ENCODE measurements at places on chromosomes 1 and 21.

DNA sequence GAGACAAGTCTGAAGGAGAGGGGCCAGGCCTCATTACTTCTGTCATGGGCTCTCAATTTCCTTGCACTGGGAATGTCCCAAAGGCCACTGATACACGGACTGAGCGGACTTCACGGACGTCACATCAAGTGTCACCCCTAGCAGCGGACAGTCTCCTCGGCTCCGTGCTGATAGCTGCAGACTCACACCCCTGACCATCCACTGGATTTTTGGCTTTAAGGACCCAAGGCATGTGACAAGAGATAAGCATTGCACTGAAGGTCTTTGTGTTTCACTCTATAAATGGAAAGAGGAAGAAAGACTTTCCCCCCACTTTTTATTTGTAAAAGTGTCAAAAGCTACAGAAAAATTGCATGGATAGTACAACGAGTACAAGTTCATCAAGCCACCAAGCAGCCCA is 200.4 kb upstream of the FGGY start:
- DNase-seq, result no peak

GRCh38 chr1:160666079-160666442 is 19.2 kb upstream of the SLAMF1 start:
- no peak for DNase-seq

DNA sequence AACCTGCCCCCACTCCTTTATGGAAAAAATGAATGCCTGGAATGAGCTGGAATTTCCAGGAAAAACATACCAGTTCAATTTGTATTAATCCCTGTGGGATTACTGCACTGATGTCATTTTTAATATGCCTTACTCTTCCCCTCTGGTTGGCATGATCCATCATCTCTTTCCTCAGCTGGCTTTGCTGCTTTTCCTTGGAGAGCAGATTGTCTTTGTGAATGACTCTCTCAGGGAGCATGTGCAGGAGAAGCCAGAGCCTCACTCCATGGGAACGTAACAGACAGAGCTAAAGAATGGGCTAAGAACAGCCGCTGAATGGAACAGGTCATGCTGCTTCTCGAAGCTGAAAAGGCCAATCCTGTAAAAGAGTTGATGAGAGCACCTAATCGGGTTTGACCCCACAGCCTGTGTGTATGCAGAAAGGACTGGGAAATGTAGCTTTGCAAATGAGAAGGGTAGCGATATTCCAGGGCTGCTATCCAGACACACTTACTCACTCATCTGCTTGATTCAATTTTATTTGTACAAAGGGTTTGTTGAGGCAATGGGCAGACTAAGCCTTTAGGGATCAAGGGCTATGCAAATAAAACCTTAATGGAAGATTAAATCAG is 20.7 kb downstream of the PHC2 start:
- no peak for DNase-seq

DNA sequence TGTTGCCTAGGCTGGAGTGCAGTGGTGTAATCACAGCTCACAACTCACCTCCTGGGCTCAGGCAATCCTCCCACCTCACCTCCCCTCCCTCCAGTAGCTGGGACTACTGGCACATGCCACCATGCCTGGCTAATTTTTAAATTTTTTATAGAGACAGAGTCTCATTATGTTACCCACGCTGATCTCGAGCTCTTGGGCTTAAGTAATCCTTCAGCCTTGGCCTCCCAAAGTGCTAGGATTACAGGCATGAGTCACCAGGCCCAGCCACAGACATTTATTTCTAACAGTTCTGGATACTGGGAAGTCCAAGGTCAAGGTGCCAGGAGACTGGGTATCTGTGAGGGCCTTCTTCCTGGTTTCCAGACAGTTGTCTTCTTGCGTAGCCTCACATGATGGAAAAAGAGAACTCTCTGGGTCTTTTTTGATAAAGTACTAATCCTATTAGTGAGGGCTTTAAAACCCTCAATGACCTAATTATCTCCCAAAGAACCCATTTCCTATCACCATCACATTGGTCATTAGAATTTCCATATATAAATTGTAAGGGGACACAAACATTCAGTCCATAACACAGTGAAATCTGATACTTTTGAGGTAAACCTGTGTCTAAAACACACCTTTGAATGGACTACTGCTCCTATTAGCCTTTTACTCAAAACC is 67.9 kb downstream of the PHACTR4 start:
- DNase-seq, result no peak

DNA sequence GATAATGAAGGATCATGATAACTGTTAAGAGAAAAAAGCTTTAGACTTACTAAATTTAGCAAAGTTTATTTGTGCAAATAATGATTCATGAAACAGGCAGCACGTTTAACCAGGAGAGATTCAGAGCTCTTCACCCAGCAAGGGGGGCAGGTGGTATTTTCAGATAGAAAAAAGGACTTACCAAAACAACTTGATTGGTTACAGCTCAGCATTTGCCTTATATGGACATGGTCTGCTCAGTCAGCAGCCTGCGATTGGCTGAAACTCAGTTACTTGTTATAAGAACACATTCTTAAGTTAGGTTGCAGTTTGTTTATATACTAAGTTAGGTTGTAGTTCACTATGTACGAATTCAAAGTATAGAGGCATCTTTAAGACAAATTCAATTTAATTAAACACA is 165.6 kb downstream of the DUSP10 start:
- DNase-seq, result no peak

- no peak for DNase-seq
Observed at GRCh38 chr1:169305356-169305755, 62.2 kb downstream of the NME7 start.

GRCh38 chr1:24572301-24572700 is 16.4 kb downstream of the NCMAP start:
- DNase-seq, result no peak

GRCh38 chr1:232854798-232855159 is 49.6 kb downstream of the MAP10 start:
- no peak for DNase-seq

GRCh38 chr1:195608883-195609282 is 999.4 kb downstream of the KCNT2 start:
- no peak for DNase-seq

- no peak for DNase-seq
Observed at GRCh38 chr1:11617741-11618140, 36.5 kb downstream of the FBXO2 start.

GRCh38 chr1:171901245-171901644 is 59.9 kb downstream of the DNM3 start:
- no peak for DNase-seq

DNA sequence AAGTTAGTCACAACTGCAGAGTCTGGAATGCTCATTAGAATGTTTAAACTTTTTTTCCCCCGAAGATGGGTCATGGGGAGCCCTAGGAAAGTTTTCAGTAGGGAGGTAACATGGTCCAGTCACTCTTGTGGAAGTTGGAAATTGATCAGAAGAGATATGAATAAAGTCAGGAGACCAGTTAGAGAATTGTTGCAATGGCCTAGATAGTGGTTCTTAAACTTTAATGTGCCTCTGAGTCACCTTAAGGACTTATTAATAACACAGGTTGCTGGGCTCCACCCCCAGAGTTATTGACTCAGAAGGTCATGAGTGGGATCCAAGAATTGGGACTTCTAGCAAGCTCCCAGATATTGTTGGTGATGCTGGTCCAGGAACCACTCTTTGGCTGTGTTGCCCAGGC is 3.2 kb upstream of the TFAP2E start:
- DNase-seq, result no peak

- DNase-seq, result no peak
Observed at GRCh38 chr21:42163511-42163863, 55.5 kb upstream of the ABCG1 start.

DNA sequence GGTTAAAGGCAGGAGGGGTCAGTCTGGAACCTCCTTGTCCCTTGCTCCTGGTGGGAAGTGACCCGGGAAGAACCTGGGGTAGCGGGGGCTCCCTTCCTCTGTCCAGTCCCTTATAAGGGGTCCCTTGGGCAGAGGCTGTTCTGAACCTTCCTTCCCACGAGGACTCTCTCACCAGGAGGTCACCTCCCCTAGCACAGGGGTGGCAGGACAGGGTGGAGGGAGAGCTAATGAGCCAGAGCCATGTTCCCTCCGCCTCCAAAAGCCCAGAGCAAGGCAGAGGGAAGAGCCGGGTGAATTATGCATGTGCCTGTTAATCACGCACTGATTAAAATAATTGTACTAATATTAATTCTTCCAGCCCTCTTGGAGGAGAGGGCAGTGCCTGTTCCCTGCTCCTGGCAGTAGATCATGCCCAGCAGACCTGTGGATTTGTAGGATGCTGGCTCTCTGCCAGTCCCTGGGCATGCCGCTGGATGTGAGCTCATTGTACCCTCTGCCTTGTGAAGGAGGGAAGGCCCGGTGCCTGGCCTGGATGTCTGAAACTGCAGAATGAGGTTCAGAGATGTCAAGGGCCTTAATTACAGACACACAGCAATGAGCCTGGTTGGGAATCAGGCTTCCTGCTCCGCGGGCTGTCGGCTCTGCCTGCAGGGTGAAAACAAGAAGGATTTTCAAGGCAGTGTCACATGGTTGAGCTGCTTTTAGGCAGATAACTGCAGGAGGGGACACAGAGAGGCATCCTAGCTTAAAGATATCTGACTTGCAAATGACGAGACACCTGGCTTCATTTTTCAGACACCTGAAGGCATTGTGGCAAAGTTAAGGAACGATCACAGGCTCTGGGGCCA is 68.2 kb downstream of the IGSF21 start:
- DNase-seq, result no peak

- DNase-seq, result no peak
Observed at GRCh38 chr1:192747301-192747700, 61.5 kb upstream of the RGS2 start.

- DNase-seq, result no peak
Observed at GRCh38 chr1:157142765-157143423, 4.7 kb upstream of the ETV3 start.

DNA sequence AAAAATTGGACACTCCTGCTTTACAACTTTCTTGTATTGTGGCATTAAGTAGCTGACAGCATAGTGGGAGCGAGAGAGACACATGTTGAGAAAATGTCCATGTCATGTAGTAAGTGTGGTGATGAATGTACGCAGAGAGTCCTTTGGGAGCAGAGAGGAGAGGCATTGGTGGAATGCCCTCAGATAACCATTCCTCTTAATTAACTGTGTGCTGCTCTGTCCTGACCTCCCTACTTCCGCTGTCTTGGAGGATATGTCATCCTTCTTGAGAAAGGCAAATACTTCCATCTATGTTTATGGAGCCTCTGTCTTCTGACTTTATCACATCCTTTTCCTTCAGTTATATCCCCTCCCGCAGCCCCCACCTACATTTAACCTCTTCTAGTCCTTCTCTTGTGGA is 38.4 kb downstream of the F3 start:
- DNase-seq, result no peak

DNA sequence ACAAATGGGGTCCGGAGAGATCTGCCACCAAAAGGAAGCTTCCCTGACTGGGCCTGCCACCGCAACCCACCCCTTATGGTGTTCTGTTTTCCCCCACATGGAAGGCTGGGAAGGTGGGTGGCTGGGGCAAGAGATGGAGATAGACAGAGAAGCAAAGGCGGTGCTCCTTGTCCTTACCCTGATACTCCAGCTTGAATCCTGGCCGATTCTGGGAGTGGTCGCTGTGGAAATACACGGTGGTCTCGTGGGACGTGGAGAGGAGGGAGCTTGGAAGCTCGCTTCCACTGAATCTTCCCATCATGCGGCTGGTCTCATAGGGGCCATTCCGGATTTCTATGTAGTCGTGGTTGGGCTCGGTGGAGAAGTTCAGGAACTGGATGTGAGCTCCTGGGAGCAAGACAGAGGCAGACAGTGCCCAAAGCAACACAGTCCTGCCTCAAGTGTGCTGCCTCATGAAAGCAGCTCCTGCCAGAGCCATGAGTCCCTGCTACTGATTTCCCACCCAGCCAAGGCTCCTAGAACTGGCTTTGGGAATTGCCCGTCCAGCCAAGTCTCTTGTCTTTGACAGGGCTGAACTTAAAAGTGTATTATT is 138.5 kb downstream of the ZSCAN20 start:
- DNase-seq, result no peak

DNA sequence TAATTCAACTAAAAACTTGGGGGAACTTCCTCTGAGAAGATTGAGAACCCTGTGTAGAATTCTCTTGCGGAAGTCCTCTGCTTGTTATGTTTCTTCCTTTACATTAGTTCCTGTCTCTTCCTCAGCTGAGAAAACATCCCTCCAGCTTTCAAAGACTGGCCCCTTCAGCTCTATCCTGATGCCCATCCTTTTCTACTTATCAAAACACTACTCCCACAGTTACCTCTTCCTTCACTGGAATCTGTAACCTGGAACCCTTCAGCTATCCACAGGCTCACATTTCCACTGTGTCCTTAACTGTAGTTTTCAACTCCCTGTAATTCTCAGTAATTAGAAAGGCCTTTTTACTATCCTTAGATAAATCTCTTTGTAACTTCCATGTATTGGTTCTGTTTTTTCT is 6.0 kb upstream of the DEDD start:
- no peak for DNase-seq

DNA sequence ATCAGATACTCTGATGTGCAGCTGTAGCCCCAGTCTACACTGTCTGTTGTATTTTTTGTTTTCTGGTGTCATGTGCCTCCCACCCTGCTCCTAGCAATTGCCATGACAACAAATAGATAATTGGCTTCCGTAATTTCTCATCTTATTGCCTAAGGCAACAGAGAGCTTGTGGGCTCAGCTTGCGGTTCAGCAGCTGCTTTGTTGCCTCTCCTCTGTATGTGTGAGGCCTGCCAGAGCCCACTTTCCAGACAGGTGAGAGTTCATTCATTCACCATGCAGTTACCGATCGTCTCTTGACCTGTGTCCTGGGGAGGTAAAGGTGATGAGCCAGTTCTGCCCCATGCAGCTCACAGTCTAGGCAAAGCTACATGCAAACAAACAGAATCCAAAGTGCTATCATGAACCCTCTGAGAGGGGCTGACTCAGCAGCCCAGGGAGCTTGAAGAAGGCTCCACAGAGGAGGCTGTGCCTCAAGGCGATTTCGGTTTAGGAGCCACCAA is 11.9 kb downstream of the LGALS8 start:
- no peak for DNase-seq

DNA sequence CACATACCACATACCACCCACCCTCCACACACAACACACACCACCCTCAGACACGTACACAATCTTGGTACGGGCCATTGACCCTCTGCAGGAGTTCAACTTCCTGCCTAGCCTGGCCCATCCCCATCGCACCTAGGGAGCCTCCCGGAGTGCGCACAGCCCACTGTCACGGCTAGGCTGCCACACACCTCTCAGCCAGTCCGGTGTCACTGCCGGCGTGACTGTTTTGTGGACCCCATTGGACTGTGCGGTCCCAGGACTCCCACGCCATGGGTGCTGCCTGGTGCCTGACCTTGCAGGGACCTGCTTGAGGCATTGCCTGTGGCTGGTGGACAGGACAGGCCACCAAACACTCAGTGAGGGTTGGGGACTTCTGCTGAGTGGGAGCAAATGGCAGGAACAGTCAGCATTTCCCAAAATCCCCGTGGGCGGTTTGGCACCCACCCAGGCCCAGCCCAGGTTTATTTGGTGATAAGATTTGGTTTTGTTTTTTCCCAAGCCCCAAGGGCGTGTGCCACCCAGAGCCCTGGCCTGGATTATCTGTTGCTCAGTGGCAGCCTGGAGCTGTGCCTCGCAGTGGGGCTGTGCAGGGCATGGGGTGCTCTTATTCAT is 27.7 kb downstream of the RAB7B start:
- DNase-seq, result no peak

- no peak for DNase-seq
Observed at GRCh38 chr21:22120616-22121266, 1122.5 kb downstream of the NCAM2 start.

Measured in cortex of kidney (tissue), 1 donor.